ENCODE measurements at places on chromosomes 7 and 10.

GRCh38 chr10:96921655-96922054 lies 89.6 kb downstream of the LCOR start:
- no peak for DNase-seq

- DNase-seq: no peak
Measured at GRCh38 chr10:14971867-14972448, 12.8 kb downstream of the MEIG1 start.

DNA sequence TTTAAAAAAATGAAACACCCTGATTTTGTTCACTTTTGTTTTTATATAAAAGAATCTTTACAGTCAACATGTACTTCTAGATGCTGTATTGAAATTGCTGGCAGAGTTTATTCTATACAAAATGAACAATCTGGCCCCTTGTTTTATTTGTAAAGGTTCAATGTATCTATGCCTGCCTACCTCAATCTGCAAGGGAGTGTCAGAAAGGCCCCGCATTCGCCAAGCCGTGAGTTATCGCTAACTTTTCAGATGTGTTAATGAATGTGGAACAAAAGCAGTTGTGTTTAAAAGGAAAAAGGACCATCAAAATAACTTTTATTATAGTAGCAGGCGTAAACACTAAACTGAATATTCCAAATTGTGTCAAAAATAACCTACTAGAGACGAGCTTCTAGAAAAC lies 14.6 kb downstream of the LUC7L2 start:
- DNase-seq: no peak

GRCh38 chr10:124017729-124018128 lies 75.7 kb downstream of the CHST15 start:
- no peak for DNase-seq

GRCh38 chr7:11060893-11061292 lies 87.2 kb downstream of the PHF14 start:
- DNase-seq: no peak

GRCh38 chr7:74185636-74186035 lies 11.5 kb downstream of the EIF4H start:
- DNase-seq: no peak

DNA sequence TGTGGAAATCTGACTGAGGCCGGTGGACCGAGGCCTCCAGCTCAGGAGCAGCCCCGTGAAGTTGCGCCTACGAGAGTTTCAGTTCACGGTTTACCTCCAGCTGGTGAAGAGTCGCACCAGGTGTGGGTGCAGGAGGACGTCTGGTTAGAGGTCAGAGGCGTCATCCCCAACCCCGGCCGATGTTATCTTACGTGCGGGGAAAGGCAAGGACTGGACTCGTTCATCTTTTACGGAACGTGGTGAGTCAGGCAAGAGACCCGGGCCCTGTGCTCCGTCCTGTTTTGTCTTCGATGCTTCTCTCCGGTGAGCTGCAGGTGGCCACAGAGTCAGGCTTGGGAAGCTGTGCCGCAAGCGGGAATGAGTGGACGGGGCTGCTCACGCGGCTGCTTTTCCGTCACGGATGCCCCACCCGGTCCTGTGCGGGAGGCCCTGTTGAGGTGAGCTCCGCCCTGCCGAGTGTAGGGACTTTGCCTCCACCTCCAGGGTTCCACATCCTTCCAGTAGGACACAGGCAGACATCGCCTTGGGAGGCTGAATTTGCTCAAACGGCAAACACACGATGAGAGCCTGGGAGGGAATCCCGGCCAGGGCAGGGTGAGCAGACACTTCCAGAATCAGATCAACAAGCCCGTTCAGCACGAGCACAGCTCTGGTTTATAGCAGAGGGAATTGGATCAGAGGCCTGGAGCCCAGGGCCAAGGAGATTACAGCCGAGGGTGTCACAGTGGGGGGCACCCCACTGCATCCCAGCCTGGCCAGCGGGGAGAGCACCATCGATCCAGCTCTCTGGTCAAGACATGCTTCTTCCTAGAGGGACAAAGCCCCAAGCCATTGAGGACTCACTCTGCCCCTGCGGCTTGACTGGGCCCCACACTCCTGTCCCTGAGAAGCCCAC lies 50.1 kb upstream of the INPP5A start:
- no peak for DNase-seq

GRCh38 chr10:74991435-74991834 lies 120.0 kb upstream of the SAMD8 start:
- DNase-seq: peak; percentile 34

GRCh38 chr7:149655784-149656183 lies 117.6 kb downstream of the ZNF467 start:
- DNase-seq: no peak

DNA sequence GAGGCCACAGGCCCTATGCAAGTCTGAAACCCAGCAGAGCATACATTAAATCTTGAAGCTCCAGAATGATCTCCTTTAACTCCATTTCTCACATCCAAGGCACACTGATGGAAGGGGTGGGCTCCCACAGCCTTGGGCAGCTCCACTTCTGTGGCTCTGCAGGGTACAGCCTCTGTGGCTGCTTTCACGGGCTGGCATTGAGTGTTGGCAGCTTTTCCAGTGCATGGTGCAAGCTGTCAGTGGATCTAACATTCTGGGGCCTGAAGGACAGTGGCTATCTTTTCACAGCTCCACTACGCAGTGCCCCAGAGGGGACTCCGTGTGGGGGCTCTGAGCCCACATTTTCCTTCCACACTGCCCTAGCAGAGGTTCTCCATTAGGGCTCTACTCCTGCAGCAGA lies 265.7 kb upstream of the MAGI2 start:
- DNase-seq: no peak

DNA sequence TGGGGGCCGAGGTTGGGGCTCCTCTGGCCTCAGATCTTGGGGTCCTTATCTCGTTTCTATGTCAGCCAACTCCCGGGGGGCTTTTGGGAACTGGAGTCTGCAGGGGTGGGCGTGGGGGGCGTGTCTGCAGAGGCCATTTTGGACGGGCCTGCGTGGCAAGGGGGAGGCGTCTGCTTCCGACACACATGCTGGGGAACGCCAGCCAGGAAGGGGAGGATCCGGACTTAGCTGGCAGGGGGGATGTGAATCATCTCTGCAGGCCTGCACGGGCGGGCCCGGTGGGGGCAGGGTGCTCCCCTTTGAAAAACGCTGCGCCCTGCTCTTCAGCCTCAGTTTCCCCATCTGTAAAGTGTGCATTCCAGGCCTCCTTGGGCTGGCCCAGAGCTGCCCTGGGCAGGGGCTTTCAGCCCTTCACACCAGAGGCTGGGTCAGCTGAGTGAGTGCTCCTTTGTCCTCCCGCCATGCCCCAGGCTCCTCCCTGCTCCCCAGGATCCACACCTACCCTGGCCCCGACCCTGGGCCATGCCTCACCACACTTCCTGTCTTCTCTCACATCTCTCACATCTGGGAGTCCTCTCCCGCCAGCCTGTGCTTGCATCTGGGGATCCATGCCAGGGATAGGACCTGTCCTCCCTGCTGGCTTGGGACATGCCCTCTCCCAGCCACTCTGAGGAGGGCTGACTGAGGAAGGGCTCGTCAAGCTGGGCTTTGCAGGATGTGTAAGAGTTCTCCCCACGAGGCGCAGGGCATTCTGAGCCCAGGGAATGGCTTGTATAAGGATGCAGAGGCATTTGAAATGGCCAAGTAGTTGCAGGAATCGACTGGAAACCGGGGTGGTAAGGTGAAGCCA lies 172.6 kb upstream of the TNRC18 start:
- DNase-seq: peak; percentile 98

- no peak for DNase-seq
Measured at GRCh38 chr10:60848680-60849079, 70.4 kb downstream of the CDK1 start.

DNA sequence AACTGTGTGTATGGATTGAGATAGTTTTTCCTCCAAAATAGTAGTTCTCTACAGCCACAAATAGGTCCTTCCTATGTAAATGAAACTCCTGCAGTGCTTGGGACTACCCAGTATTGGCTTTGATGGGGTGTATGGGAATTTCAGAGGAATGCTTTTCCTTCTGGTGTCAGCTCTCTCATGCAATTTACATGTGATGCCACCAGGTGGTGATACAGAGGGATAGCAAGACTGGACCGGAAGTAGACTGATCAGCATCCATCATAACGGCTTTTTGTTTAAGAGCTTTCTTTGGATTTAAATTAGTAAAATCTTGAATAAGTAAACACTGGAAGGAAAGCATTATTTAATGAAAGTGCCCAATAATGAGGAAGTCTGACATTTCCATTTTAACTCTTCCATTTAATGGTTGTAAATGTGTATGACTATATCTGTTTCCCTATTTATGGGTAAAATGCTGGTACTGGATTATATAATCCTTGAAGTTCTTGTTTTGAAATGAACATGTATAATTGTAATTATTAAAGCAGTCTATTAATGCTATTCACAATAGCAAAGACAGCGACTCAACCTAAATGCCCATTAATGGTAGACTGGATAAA lies 22.7 kb downstream of the DYNC1I1 start:
- DNase-seq: peak; percentile 4

- DNase-seq: no peak
Measured at GRCh38 chr7:124322561-124322960, 289.7 kb upstream of the TMEM229A start.

- no peak for DNase-seq
Measured at GRCh38 chr10:24351961-24352360, 143.0 kb downstream of the KIAA1217 start.

DNA sequence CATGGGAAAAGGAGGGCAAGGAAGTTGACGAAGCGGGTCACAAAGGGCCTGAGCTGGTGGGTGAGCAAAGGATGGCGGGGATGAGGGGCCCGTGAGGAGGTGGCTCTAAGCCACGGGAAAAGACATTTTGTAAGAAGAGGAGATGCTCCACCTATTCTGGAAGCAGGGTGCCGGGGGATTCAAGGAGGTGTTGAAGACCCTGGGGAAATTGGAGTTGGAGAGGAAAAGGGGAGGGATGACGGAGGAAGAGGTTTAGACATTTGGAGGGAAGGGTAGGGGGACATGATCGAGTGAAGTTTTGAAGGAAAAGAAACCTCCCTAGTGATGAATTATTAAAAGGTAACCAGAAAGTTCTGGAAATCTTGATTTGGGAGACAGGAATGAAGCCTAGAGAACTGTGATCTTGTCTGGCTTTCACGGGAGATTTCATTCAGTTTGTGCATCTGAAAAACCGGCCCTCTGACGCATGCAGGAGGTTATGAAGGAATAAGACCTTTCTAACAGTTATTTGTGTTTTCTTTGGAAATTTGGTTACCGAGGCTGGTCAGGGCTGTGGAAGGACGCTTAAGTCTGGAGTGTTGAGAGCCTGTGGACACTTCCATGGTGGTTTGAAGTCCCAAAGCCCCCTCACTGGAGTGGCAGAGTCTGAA lies 1.4 kb downstream of the SMO start:
- peak; percentile 34 for DNase-seq

DNA sequence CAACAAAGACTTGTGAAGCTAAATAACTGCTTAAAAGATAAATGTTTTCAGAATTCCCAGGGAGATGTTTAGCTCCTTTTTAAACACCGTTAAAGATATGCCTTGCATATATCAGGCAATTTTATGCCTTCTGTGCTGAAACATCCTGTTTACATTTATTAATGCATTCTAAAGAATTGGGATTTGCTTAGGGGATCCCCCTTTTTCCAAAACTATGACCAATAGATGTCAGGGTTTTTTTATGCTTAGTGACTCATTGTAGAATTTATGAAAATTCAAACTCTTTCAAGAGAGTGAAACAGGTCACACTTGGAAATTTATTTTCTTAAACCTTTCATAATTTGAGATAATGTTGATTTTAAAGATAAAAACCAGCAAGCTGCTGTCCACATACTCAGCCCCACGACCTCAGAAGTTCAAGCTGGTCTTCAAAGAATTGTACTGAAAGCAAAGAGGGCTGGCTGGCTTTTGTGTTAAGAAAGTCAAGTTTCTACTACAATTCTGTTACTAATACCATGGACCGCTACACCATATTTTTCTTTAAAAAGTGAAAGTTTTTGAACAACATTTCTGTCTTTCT lies 411.8 kb downstream of the ETV1 start:
- no peak for DNase-seq

GRCh38 chr7:2321020-2321419 lies 6.8 kb upstream of the SNX8 start:
- DNase-seq: no peak

GRCh38 chr10:133006806-133007205 lies 64.4 kb upstream of the CFAP46 start:
- no peak for DNase-seq

- no peak for DNase-seq
Measured at GRCh38 chr7:35498416-35498815, 196.5 kb downstream of the HERPUD2 start.

- no peak for DNase-seq
Measured at GRCh38 chr7:39987641-39988347, 37.7 kb downstream of the CDK13 start.

GRCh38 chr7:2477447-2478398 lies 1.5 kb upstream of the GRIFIN start:
- peak; percentile 66 for DNase-seq

DNA sequence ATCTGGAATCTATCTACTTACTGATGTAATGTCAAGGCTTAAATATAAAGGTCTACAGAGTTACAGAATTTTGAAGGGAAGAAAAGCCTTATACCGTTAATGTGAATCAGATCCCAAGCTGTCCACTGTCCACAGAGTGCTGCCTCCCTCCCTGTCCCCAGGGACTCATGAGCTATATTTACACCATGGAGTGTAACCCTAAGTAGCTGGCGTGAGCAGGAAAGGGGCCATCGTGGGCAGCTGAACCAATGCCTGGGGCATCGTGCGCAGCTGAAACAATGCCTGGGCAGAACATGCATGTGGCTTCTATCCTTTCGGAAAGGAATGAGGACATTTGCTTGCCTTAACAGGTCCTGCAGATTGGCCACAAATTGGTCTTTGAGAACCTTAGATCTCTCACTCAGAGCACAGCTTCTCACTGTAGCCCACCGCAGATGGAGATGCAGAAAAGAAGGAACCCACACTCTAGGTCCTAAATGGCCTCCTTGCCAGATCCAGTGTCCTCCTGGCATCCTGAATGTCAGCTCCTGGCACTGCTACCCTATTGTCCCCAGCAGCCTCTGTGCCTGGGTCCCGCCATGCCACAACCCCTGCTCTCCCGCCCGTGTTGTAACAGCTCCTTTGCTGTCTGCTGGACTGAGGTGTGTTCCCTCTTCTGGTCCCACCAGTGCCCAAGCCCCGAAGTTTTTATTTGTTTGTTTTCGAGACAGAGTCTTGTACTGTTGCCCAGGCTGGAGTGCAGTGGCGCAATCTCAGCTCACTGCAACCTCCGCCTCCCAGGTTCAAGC lies 30.3 kb downstream of the CCDC3 start:
- DNase-seq: no peak

- DNase-seq: peak; percentile 57
Measured at GRCh38 chr7:133668296-133669060, 415.6 kb downstream of the EXOC4 start.

Measured in foreskin fibroblast (primary cell).